H4 (cell line): ENCODE measurements at places on chromosomes 13 and 19. TPM values are rescaled to one million over a fixed set of nuclear protein-coding genes. Genes with fewer than 3 reads are reported as not detected.

GRCh38 chr13:51827254-51827653 is 17.7 kb downstream of the TMEM272 start:
- no peak for DNase-seq

DNA sequence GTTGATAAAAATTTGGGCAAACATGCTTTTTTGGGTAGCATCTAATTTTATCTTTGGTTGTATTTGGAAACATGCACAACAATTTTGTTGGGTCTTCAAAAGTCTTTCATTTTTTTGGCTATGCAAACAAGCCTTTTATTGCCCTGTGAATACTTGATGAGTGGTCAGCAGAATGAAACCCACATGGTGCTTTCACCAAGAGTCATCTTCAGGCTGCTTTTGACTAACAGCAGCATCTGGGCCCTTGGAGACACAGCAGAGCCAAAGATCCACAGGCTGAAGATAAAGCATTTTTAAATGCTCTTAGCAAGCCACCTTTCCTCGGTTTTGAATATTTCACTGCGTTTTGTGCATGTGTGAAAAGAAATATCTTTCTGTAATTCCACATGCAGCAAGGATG is 154.9 kb downstream of the FGF9 start:
- DNase-seq = no peak

- DNase-seq = no peak
Measured at GRCh38 chr19:44608391-44608821, 5.0 kb upstream of the IGSF23 start.

DNA sequence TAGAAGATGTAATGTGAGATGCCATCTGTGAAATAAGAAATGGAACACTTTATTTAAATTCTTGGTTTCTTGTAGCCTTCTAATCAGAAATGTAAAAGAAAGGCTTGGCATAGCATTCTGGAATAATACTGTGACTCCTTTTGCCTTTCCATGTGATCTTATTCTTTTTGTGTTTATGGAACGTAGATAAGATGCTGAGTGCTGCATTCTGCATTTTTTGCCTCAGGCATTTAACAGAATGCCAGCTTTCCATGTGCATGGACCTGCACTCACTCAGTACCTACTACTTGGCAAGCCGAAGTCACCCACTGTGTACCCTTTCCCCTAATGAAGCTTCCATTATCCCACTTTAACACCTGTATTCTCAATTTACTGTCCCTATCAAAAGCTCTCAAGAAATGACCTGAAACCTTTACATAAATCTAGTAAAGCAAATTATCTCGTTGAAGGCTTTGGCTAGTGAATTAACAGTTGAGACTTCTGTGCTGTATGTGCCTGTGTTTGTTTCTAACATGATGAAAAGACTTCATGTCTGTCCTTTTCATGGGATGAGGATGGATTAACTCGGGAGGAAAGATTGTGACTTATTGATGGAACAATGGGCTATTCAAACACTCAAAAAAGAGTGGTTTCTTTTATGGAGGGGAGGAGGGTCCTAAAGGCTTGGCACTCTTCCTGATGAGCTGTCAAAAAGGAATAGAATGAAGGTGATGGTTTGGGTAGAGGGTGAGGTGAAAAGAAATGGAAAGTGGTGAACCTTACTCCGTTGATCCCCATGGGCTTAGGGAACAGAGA is 44.7 kb upstream of the FRY start:
- no peak for DNase-seq

DNA sequence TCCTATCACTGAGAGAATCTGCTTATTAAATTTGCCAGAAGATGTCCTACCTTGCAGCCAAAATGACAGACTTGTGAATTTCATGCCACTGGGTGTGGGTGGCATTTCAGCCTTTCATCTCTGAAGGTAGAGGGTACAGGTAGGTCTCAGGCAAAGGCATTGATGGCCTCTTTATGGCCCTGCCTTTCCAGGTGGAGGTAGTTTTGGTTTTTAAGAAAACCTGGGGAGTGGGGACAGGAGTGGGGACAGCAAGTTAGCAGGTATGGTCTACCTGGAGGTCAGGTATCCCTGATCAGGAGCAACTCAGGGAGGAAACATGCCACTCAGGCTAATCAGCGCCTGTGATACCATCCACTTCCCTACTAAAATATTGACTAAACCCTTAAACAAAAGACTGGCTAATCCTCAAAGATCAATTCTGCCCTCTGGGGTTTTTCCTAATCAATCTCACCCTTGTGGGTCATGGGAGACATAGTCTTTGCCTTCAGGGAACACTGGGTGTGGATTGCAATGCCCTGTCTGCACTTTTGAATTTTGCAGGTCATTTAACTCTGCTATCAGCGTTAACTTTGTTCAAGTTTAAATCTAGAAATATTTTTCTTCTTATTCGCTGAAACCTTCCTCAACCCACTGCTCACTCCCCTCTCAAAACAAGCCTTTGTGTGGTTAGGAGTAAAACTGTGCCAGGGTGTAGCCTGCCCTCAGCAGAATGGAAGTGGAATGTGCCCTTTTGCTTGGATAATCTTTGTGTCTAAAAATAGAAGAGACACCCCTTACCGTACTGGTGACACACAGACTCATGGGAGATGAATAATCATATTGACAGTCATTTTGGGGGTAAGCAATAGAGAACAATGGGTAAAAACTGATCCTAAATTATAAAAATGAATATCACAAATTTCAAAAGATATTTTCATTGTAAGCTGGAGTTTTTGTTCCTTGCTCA is 233.7 kb downstream of the COG6 start:
- DNase-seq = no peak

- DNase-seq = peak; percentile 93
Measured at GRCh38 chr19:13847407-13848339, 29.3 kb upstream of the NANOS3 start.

DNA sequence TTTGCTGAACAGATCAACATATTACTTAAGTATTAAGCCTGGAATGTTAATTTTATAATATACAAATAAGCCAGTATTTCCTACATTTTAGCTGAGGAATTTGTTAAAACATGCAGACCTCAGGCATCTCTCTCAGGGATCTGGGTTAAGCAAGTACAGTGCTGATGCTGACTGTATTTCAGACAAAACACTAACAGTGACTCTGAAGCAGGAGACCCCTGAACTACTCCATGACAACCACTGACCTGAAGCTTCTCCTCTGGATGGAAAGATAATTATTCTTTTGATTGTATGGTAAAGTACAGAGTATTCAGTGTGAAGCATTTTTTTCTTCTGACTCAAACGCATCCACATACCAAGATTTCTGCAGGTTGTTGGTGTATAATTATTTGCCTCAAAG is 680.8 kb downstream of the LIG4 start:
- no peak for DNase-seq

DNA sequence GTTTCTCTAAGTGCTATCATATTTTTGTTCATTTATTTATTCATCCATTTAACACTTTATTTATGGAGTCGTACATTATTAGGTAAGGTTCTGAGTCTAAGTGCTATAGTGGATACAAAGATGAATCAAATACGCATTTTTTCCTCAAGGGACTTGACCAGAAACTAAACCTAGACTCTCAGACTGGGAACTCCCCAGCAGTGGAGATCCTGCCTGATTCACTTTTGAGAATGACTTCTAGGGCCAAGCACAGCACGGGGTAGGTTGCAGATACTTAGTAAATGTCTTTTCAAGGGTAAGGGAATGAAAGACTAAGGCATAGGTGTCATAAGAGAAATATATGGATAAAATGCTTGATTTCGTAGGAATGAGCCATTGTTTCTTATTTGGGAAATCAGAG is 7.2 kb downstream of the DNAJC15 start:
- no peak for DNase-seq

GRCh38 chr13:51959773-51960172 is 51.5 kb downstream of the ATP7B start:
- DNase-seq = no peak

DNA sequence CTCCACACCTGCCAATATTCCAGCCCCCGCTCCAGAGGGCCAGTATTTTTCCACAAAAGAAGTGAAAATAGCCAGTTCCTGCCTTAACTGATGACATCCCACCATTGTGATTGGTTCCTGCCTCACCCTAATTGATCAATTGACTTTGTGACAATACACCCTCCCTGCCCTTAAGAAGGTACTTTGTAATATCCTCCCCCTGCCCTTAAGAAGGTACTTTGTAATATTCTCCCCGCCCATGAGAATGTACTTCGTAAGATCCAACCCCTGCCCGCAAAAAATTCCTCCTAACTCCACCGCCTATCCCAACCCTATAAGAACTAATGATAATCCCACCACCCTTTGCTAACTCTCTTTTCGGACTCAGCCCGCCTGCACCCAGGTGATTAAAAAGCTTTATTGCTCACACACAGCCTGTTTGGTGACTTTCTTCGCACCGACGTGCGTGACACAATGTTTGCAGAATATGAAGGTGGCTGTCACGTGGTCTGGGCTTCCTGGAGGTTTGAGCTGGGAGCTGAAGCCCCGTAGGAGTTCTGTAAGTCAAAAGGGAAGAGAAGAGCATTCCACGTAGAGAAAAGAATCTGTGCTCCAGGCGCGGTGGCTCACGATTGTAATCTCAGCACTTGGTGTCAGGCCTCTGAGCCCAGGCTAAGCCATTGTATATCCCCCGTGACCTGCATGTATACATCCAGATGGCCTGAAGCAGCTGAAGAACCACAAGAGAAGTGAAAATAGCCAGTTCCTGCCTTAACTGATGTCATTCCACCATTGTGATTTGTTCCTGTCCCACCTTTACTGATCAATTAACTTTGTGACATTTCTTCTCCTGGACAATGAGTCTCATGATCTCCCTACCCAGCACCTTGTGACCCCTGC is 6.2 kb upstream of the FUT3 start:
- no peak for DNase-seq

DNA sequence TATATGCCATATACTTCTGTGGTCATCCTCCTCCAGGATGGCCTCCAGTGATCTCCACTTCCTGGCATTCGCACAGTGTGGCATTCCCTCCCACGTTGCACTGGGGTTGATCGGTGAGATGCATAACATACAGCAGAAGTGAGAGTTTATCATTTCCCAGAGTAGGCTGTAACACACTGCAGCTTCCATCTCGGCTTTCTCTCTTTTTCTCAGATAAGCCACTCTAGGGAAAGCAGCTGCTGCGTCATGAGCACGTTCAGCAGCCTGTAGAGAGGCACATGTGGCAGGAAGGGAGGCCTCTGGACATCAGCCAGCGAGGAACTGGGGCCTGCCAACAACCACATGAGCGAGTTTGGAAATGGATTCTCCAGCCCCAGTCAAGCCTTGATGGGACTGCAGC is 807.1 kb downstream of the DIAPH3 start:
- DNase-seq = no peak

GRCh38 chr13:97124915-97125809 is 97.0 kb upstream of the MBNL2 start:
- peak; percentile 74 for DNase-seq

DNA sequence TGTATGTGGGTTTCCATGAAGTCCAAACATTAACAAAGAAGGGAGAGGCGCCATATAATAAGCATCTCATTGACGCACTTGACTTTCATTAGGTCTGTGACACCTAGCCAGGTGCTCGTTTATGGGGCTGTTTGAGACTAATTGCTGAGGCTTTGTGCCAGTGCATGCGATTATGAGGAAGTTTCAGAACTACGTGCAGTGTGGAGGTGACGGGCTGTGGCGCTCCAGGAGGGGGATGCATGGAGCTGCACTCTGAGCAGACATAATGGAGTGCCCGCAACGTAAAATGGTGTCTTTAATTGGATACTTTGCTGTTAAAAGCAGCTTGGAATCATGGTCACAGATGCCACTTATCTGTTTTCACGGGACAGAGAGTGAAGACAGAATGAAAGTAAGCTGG is 223.2 kb downstream of the FGF9 start:
- no peak for DNase-seq

- DNase-seq = no peak
Measured at GRCh38 chr13:31427151-31428100, 227.7 kb downstream of the B3GLCT start.

DNA sequence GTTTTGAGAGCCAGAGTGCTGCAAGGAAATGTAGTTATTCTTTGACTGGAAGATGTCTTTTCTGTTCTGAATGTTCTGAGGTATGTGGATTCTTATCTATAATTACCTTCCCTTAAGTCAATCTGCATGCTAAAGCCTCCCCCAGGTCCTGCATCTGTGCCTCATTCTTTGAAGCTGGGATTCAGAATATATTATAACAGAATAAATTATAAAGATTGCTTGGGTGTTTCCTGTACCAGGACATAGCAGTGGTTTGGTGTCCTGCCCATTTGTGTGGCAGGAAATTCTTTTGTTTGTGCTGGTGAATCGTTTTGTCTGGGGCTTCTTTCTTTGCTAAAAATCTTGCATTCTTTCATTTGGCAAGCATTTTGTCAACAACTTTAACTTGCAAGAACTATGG is 60.2 kb downstream of the ITGBL1 start:
- no peak for DNase-seq

DNA sequence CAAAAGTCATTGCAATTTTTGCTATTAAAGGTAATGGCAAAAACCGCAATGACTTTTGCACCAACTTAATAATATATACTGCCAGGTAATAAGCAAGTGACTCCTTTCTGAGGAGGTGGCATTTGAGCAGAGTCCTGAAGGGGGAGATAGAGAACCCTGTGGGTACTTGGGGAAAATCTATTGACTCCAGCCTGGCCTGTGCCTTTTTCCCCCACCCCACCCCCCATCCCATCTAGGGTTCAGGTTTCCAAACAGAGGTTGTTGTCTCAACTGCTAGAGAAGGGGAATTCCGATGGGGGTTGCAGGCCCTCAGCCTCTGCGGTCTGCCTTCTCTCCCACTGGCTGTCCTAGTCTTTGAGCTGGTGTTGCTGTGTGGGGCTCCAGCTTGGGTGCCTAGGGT is 11.5 kb downstream of the S1PR2 start:
- DNase-seq = no peak

GRCh38 chr13:35498231-35498630 is 21.7 kb upstream of the MAB21L1 start:
- DNase-seq = no peak

TBXA2R gene
- 1.6 TPM in 1 of 2 replicates, not detected in the other for total RNA-seq

CYP4F8 gene
- total RNA-seq = not detected in 2 replicates

HSD17B14 gene
- not detected in 2 replicates for total RNA-seq

FCAR gene
- total RNA-seq = not detected in 2 replicates

SYNGR4 gene
- 0.35 TPM in 1 of 2 replicates, not detected in the other for total RNA-seq

PSG11 gene
- not detected in 2 replicates for total RNA-seq

CASP14 gene
- not detected in 2 replicates for total RNA-seq

GPR183 gene
- 0.14 and 0.17 TPM in 2 replicates for total RNA-seq

ZNF331 gene
- 4.0 and 6.6 TPM in 2 replicates for total RNA-seq

PHF11 gene
- 9.0 and 13.6 TPM in 2 replicates for total RNA-seq

DPF1 gene
- 5.1 and 7.2 TPM in 2 replicates for total RNA-seq

HPN gene
- total RNA-seq = not detected in 2 replicates

TMEM38A gene
- total RNA-seq = 6.8 and 11.2 TPM in 2 replicates

IQCN gene
- total RNA-seq = 0.62 and 1.0 TPM in 2 replicates
